ENCODE measurements at places on chromosomes 5 and 9. TPM values are rescaled to one million over a fixed set of nuclear protein-coding genes. Genes with fewer than 3 reads are reported as not detected.

DNA sequence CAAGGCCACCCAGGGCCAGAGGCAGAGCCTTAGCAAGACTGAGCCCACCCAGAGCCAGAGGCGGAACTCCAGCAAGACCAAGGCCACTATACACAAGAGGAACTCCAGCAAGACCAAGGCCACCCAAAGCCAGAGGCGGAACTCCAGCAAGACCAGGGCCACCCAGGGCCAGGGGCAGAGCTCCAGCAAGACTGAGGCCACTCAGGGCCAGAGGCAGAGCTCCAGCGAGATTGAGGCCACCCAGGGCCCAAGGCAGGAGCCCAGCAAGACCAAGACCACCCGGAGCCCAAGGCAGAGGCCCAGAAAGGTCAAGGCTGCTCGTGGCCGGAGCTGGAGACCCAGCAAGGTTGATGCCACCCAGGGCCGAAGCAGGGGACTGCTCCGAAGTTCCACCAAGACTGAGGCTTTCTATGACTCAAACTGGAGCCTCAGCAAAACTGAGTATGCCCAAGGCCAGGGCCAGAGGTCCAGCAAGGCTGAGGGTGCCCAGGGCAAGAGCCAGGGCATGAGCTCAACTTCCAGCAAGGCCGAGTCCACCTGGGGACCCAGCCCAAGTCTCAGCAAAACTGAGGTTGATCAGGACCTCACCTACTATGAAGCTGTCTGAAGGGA is 4.2 kb downstream of the TOR2A start:
- H3K27me3 ChIP-seq: no peaks in the 10 kb centered on the region
- peaks cover 22% of the 10 kb centered on the region for H3K36me3 ChIP-seq
- H3K27ac ChIP-seq: no peak overlapping the region
- DNase-seq: no peak
- H3K4me1 ChIP-seq: peaks cover 11% of the 10 kb centered on the region

DNA sequence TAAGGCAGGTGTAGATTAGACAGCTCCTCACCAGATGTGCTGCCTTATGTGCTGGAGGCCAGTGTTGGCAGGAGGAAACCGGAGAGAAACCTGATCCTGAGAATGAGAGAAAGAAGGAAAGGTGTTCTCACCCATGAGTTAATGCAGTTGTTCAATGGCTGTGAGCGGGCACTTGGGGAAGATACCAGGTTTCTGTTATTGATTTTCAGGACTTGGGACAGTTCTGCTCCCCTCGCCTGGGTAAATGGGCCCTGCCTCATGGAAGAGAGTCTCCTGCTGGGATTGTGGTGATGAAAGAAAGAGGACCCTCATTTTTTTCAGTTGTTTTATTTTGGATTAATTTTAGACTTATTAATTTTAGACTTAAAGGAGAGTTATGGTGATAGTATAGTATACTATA is 59.5 kb downstream of the EGFLAM start:
- H3K27ac ChIP-seq: no peak overlapping the region
- no peak overlapping the region for H3K4me3 ChIP-seq
- no peaks in the 10 kb centered on the region for H3K36me3 ChIP-seq
- no peak for DNase-seq
- H3K4me1 ChIP-seq: no peaks in the 10 kb centered on the region
- H3K27me3 ChIP-seq: no peaks in the 10 kb centered on the region

DNA sequence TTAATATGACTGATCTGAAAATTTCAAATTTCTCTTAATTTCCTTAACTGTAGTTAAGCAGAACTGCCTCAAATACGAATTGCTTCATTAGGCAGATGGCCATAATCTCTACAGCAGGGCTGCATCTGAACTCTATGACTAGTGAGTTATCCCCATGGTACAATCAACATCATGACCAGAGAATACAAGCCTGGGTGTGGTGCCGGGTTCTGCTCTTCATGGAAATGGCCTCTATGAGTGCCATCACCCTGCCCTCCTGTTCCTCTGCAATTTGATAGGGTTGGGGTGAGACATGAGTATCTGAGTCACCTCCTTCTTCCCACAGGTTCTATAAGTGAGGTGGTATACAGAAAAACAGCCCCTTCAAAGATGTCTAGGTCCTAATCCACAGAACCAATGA is 235.9 kb downstream of the AP3B1 start:
- no peak overlapping the region for H3K27ac ChIP-seq
- no peaks in the 10 kb centered on the region for H3K36me3 ChIP-seq
- H3K27me3 ChIP-seq: no peaks in the 10 kb centered on the region
- H3K4me1 ChIP-seq: no peaks in the 10 kb centered on the region
- H3K4me3 ChIP-seq: no peak overlapping the region
- no peak for DNase-seq

GRCh38 chr9:118129541-118129940 is 425.3 kb downstream of the TLR4 start:
- no peaks in the 10 kb centered on the region for H3K27me3 ChIP-seq
- no peak overlapping the region for H3K27ac ChIP-seq
- no peak overlapping the region for H3K4me3 ChIP-seq
- no peak for DNase-seq
- H3K36me3 ChIP-seq: no peaks in the 10 kb centered on the region
- no peaks in the 10 kb centered on the region for H3K4me1 ChIP-seq

- no peak overlapping the region for H3K27ac ChIP-seq
- H3K36me3 ChIP-seq: peaks cover 40% of the 10 kb centered on the region
- no peak for DNase-seq
- no peaks in the 10 kb centered on the region for H3K27me3 ChIP-seq
Observed at GRCh38 chr9:90872835-90873294, 71.2 kb downstream of the SYK start.

The DIAPH1 gene
- 118 TPM for total RNA-seq

The GCNT1 gene
- 14.4 TPM for total RNA-seq

The NR5A1 gene
- not detected for total RNA-seq

Data from lower lobe of right lung (tissue), 2 donors.